ENCODE measurements at places on chromosomes 1 and 21.

DNA sequence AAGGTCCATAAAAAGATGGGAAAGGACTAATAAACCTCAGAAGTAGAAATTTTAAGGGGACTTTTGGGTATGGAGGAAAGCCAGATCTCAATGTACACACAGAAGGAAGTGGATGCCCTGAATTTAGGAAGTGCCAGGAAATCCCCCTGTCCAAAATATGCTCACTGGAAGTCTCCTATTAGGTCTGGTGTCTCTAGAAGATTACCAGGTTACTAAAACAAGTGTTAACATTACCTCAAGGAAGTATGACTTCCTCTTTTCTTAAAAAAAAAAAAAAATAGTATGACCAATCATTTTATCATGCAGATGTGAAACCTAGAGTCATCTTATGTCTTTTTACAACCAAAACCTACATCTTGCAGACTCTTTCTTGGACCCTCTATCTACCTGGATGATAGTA lies 30.7 kb downstream of the CD58 start:
- DNase-seq: no peak

- no peak for DNase-seq
Observed at GRCh38 chr1:47332779-47333577, 612 bp upstream of the CMPK1 start.

GRCh38 chr1:243246916-243247315 lies 8.2 kb downstream of the CEP170 start:
- DNase-seq: no peak

DNA sequence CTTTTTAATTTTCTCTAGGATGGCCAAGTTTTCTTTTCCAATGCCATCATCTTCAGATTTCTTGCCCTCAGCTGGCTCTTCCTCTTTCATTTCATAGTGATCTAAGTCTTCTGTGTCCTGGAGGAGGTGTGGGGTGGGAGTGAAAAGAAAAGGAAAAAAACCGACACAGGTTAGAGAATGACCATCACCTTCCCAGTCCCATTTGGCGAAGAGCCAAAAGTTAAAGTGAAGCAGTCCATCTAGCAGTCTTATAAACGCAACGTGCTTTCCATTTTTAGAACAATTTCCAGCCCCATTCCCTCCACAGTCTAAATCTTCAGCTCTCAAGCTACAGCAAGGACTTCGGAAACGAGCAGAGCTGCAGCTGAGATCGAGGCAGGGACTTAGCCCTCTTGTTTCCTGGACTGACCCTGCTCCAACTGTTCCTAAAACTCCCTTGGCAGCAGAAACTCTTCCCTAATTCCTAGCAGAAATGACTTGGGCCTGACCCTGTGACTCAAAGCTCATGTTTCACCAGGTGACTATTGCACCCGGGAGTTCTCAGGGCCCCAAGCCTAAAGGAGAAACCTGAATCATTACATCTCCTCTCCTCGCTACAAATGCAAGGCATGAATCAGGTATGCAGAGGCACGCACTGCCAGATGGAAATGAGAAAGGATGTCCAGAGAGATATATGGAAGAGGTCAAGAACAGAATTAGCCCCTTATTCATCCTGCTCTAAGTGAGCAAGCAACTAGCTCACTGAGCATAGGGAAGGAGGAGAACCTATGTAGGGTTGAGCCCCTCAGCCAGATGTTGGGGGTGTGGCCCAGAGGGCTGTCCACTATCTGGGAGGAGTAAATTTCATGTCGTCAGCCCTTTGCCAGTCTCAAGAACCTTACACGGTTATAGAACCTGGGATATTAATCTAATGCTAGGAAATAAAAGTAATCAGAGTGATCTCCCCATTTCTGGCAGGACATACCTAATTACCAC lies 5.1 kb downstream of the UBE2Q1 start:
- no peak for DNase-seq

DNA sequence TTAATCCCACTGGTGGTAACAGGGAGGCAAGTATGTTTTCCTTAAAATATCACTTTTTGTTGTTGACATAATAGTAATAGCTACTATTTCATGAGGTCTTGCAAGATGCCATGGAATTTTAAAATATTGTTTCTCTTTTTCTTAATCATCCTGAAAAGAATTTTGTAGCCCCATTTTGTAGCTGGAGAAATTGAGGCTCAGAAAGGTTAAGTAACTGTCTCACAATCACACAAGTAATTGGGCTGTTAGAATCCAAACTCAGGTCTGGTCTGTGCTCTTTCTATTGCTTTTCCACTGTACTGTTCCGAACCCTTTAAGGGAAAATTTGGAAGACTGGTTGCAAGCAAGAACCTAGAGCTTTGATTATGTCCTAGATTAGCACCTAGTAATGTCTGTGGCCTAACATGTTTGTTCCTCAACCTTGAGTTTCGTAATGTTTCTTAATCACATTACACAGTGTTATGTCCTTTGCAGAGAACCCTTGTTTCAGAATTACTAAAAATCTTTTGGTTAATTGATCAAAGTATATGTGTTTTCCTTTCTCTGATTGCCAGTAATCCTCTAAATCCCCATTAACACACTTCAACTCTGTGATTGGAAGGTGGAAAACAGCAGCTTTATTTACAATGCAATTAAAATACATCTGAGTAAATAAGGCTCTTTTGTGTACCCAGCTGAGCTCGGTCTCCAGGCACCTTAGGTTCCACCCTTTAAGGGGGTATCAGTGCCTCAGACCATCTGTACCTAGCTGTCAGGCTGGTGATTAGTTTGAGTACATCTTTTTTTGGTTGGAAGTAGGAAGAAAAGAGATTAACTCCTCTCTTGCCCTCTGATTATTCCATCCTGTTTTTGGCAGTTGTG lies 10.4 kb downstream of the LRRC42 start:
- peak; percentile 78 for DNase-seq

DNA sequence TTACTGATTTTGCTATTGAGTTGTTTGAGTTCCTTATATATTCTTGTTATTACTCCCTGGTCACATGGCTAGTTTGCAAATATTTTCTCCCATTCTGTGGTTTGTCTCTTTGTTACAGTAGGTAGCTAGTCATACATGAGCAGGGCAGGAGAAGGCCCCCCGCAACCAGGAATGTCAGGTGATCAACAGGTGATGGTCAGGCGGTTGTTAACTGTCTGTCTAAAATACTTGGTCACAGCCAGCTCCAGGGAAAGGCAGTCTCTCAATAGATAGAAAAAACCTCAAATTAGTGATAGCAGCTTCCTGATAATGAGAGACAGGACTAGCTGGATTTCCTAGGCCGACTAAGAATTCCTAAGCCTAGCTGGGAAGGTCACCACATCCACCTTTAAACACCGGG lies 217.9 kb downstream of the RHOU start:
- DNase-seq: no peak

DNA sequence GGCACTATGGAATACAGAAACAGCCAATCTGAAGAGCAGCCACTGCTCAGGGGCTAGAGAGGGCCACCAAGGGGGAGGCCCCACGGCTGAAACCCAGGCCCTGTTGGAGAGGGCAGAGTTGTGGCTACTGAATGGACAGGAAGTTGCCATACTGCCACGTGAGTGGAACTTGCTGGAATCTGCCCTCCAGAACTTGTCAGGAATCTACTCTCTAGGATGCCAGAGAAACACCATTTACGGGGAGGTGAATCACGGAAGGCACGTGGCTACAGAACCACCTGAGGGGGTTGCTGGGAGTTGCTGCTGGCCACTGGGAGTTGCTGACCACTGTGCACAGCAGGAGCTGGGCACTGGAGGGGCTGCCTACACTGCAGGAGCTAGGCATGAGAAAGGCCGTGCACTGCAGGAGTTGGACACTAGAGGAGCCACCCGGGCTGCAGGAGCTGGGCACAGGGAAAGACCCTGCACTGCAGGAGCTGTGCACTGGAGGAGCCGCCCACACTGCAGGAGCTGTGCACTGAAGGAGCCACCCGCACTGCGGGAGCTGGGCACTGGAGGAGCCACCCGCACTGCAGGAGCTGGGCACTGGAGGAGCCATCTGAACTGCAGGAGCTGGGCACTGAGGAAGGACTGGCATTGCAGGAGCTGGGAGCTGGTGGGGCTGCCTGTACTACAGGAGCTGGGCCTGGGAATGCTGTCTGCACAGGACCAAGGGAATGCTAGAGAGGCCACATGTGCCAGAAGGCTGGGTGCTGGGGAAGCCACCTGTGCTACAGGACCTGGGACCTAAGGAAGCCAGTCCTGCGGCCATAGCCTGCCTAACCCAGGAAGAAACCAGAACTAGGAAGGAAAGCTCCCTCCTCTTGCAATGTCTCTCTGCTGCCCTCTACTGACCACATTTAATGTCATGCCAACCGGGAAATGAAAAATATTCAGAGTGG lies 343.4 kb downstream of the MATN1 start:
- peak; percentile 50 for DNase-seq

- peak; percentile 13 for DNase-seq
Observed at GRCh38 chr1:211547710-211548109, 31.3 kb downstream of the SLC30A1 start.

DNA sequence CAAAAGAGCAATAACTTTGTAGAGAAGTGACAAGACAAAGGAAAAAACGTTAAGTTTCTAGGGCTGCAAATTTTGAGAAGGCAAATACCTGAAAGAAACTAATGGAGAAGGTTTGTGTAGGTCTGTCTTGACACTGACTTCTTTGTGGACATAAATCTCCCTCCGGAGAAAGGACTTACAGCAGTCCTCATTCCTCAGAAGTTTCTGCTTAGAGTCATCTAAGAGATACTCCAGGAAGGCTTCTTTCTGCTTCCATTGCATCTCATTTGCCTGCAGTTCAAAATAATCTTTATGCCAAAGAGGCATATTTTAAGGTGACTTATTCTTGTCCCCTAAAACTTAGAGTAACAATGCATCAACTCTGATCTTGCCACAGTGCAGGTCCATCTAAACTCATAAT lies 4.4 kb upstream of the C4BPB start:
- no peak for DNase-seq

GRCh38 chr1:25795211-25795610 lies 4.8 kb upstream of the SELENON start:
- DNase-seq: no peak

Data from NCI-H1436 treated with DMSO at 0.1 percent for 48 hours (cell line).